ENCODE measurements at places on chromosomes 3 and 15. TPM values are rescaled to one million over a fixed set of nuclear protein-coding genes. Genes with fewer than 3 reads are reported as not detected.

GRCh38 chr3:55690726-55691125, 203.6 kb upstream of the WNT5A start:
- no peak for DNase-seq

GRCh38 chr3:27714146-27714526, 8.0 kb downstream of the EOMES start:
- DNase-seq, result no peak

The ISY1 gene
- total RNA-seq, result 52.9 TPM

The SYNPR gene
- not detected for total RNA-seq

- no peak for DNase-seq
Observed at GRCh38 chr3:1798711-1799405, 299.8 kb upstream of the CNTN4 start.

The NANOGP8 gene
- total RNA-seq, result not detected

The SERINC4 gene
- total RNA-seq, result 0.20 TPM

The PLSCR5 gene
- not detected for total RNA-seq

Data from activated B cell treated with CpG ODN at 0.5 μM for 24 hours (primary cell).